ENCODE measurements at places on chromosomes 7 and 10. TPM values are rescaled to one million over a fixed set of nuclear protein-coding genes. Genes with fewer than 3 reads are reported as not detected.

DNA sequence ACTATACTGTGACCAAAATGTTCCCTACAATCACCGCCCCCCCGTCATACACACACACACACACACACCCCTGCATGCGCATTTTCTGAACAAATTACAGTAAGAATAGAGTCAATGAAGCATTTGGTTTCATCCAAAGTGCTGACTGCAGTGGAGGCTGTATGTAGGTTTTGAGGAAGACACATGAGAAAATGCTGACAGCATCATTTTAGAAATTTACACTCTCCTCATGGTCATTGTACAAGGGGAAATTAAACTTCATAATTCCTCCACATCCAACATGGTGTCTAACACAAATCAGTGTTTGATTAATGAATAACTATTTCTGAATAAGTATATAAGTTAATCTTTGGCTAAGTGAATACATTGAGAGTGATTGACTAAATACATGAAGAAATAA, 1126.8 kb upstream of the PHF14 start:
- H3K4me1 ChIP-seq: no peaks in the 10 kb centered on the region
- H3K27ac ChIP-seq: no peak overlapping the region
- no peak for DNase-seq
- H3K4me3 ChIP-seq: no peak overlapping the region
- no peaks in the 10 kb centered on the region for H3K36me3 ChIP-seq
- no peaks in the 10 kb centered on the region for H3K27me3 ChIP-seq

DNA sequence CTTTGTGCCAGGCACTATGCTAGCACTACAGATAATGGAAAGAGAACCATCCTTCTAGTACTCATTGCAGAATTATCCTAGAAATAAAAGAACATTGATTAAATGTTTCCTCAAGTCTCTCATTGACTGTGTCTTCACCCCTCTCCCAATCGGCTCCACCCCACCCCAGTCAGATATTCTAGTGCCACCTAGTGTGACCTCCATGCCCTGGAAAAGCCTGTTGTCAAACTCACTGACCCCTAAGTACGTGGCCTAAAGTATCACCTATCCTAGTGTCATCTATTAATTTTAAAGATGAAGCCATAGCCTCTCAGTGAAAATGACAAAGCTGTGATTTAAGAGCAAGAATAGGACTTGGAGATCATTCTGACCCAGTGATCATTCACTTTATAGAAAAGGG, 26.3 kb downstream of the LGI1 start:
- H3K4me3 ChIP-seq: no peak overlapping the region
- H3K27ac ChIP-seq: no peak overlapping the region
- H3K36me3 ChIP-seq: no peaks in the 10 kb centered on the region
- no peak for DNase-seq
- H3K27me3 ChIP-seq: no peaks in the 10 kb centered on the region

DNA sequence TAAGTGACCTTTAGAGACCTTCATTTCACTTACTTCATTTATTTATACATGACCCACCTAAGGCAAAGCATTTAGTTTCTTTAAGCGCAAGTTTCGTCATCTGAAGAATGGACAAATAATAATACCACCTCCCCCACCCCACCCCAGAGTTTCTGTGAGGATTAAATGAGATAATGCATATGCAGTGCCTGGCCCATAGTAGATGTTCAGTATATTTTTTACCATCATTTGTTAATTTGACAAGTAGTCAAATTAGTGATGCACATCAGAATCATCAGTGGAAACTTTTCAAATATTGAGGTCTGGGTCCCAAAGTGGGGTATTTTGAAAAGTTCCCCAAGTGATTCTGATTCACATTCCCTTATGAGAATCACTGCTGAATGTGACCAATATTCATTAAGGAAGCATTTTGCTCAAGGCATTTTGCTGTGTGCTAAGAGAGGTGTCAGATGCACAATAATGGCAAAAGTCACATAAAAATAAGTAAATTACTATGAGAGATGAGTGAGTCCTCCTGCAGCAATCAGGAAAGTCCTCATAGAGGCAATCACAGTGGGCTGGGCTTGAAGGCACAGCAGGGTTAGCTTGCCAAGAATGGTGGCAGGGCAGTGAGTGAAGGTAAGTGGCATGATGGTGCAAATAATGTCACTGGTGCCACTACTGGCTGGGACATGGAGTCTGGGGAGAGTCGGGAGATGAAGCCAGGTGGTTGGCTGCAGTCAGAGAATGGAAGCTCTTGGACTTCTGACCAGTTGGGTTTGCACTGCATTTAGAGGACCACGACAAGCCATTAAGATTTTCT, 244.1 kb downstream of the PTEN start:
- H3K27me3 ChIP-seq: no peaks in the 10 kb centered on the region
- H3K4me1 ChIP-seq: peaks cover 87% of the 10 kb centered on the region
- no peak overlapping the region for H3K4me3 ChIP-seq

GRCh38 chr10:88415533-88416130, 167.5 kb downstream of the RNLS start:
- H3K36me3 ChIP-seq: no peaks in the 10 kb centered on the region
- H3K4me1 ChIP-seq: peaks cover 23% of the 10 kb centered on the region
- H3K27ac ChIP-seq: no peak overlapping the region
- H3K4me3 ChIP-seq: no peak overlapping the region
- no peak for DNase-seq

DNA sequence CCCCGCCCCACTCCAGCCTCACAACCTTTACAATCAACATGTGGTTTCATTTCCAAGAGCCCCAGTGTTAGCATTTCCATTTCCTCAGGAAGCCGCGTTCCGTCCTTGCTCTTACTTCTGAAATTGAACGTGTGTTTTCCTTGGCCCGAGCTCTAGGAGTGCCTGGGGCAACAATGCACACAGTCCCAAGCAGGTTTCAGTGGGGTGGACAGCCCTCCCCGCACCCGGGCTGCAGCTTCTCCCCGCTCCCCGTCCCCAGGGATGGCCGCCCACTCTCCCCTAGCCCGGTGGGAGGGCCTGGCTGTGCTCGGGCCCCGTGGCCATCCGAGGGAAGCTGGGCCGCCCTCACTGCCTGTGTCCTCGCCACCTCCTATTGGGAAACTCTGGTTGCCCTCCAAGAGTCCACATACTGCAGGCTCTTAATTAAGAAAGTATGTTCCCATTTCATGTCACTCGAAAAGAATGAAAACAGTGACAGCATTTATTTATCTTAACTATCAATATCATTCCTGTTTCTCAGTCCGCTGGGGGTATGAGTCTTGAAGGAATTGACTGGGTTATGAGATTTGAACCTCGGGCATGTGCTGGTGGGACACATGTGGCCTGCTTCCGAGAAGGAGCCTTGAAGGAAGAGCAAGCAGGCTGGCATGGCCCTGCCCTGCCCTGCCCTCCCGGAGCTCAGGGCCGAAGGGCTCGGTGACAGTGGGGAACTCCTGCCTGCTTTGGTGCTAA, 163.8 kb downstream of the GRK5 start:
- no peak for DNase-seq
- peak overlapping the region; percentile 48 for H3K27ac ChIP-seq
- H3K36me3 ChIP-seq: no peaks in the 10 kb centered on the region
- H3K27me3 ChIP-seq: no peaks in the 10 kb centered on the region

GRCh38 chr10:19970256-19970655, 154.0 kb downstream of the PLXDC2 start:
- H3K4me1 ChIP-seq: no peaks in the 10 kb centered on the region
- no peaks in the 10 kb centered on the region for H3K36me3 ChIP-seq
- DNase-seq: no peak
- no peak overlapping the region for H3K4me3 ChIP-seq
- no peak overlapping the region for H3K27ac ChIP-seq

DNA sequence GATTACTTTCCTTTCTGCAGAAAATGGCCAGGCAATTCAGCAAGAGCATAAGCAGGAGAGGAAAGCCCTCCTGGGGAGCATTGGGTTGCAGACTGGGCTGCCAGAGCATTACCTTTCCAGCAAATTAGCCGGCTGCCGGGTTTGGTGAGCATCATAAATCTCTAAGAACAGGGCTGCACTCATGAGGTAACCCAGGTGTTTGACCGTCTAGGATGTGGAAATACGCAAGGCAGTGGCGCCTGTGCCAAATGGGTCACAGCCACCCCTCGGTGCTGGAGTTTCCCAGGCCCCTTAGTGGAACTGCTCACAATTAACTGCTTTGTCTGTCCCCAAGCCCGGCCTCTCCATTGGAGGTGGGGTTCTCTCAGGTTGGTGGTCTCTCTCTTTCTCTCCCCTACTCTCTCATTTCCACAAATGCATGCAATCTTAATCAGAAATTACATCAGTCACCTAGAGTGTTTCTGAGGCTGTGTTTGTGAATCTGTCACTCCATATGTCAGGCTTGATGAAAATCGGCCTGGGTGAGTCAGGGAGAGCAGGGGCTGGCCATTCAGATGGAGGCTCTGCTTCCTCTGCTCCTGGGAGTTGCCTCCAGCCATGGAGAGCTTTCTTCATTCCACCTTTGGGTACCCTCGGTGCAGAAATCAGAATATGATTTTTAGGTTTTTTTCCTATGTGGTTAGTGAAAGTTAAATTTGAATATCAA, 26.7 kb downstream of the PTN start:
- H3K27ac ChIP-seq: no peak overlapping the region
- no peaks in the 10 kb centered on the region for H3K4me1 ChIP-seq
- no peak overlapping the region for H3K4me3 ChIP-seq
- DNase-seq: no peak
- H3K27me3 ChIP-seq: no peaks in the 10 kb centered on the region

DNA sequence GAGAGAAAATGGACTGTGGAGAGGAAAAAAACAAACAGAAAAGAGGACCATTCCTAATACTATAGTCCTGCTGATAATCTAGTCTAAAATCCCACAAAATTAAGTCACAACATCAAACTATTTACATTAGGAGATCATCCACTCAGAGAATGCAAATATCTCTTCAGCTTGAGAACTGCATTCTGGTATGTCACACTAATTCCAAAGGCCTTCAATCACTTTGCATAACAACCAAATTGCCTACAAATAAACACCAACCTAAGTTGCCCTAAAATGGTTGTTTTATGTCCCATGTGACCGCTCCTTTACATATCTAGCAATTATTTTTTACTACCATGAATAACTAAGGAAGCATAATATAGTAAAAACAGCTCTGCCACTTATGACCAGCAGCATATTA, 264.3 kb downstream of the CACNA2D1 start:
- no peaks in the 10 kb centered on the region for H3K4me1 ChIP-seq
- H3K4me3 ChIP-seq: no peak overlapping the region
- no peak for DNase-seq

DNA sequence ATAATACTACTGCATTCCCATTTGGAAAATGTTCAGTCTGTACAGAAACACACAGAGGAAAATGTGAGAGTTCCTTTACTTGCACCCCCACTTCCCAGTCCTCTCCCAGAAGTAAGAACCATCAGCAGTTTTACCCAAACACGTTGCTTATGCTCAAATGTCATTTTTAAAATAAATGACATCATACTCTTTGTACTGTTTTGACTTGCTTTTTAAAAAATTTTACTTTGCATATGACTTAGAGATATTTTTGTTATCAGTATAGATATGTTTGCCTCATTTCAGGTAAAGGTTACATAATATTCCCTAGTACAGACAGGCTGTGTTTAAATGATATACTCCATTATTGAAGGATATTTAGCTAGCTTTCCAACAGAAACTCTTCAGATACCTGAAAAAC, 13.5 kb upstream of the PTPRN2 start:
- no peak for DNase-seq
- H3K27ac ChIP-seq: no peak overlapping the region
- H3K27me3 ChIP-seq: no peaks in the 10 kb centered on the region
- H3K4me1 ChIP-seq: peaks cover 24% of the 10 kb centered on the region
- no peak overlapping the region for H3K4me3 ChIP-seq

GRCh38 chr7:69871213-69871885, 273.1 kb downstream of the AUTS2 start:
- H3K36me3 ChIP-seq: peaks cover 2% of the 10 kb centered on the region
- no peaks in the 10 kb centered on the region for H3K27me3 ChIP-seq
- peaks cover 5% of the 10 kb centered on the region for H3K4me1 ChIP-seq
- no peak overlapping the region for H3K4me3 ChIP-seq

GRCh38 chr7:96040250-96040772, 268.0 kb downstream of the DYNC1I1 start:
- H3K4me1 ChIP-seq: no peaks in the 10 kb centered on the region
- H3K27ac ChIP-seq: no peak overlapping the region
- DNase-seq: no peak
- H3K4me3 ChIP-seq: no peak overlapping the region
- no peaks in the 10 kb centered on the region for H3K27me3 ChIP-seq
- no peaks in the 10 kb centered on the region for H3K36me3 ChIP-seq

GRCh38 chr10:93899109-93899508, 5.3 kb downstream of the SLC35G1 start:
- DNase-seq: no peak
- no peaks in the 10 kb centered on the region for H3K27me3 ChIP-seq
- H3K27ac ChIP-seq: no peak overlapping the region
- peaks cover 8% of the 10 kb centered on the region for H3K4me1 ChIP-seq
- H3K36me3 ChIP-seq: no peaks in the 10 kb centered on the region
- H3K4me3 ChIP-seq: no peak overlapping the region

DNA sequence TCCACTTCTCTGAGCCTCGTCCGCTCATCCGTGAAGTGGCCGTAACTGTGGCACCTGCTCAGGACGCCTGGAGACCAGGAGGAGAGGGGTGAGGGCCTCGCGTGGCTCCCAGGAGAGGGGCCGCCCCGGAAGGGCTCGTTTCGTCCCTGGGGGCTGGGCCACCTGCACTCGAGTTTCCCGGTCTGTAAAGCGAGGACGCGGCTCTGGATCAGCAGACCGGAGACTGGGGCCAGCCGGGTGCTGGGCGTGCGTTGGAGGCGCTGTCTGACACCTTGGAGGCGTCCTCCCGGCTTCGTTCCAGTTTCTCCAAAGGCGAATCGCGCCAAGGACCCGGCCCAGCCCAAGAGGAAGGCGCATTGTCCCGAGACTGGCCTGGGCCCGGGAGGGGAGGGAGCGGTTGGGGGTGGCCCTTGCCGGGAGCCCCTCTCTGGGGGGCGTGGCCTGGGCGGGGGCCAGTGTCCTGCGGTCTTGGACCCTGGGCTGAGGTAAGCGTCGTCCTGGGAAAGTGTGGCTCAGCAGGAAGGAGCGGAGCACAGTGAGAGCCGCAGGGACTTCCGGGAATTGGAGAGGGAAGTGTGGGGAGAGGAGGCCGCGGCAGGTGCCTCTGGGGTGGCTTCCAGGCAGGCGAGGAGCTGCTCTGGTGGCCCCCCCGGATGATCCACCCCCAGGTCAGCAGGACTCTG, 89.6 kb downstream of the FOXL3 start:
- no peaks in the 10 kb centered on the region for H3K36me3 ChIP-seq
- no peak overlapping the region for H3K4me3 ChIP-seq
- no peaks in the 10 kb centered on the region for H3K4me1 ChIP-seq

The PCLO gene
- total RNA-seq: 0.03 TPM

The DNAJB12 gene
- 27.7 TPM for total RNA-seq

The CHRM2 gene
- total RNA-seq: not detected

The CFTR gene
- total RNA-seq: 0.21 TPM

The MAGI2 gene
- total RNA-seq: 0.05 TPM

Data from GM12878 (cell line).